ENCODE measurements at places on chromosomes 7 and 10. TPM values are rescaled to one million over a fixed set of nuclear protein-coding genes. Genes with fewer than 3 reads are reported as not detected.

Gene AZGP1
- not detected for total RNA-seq

Gene AGFG2
- 45.8 TPM for total RNA-seq

Gene PDZD7
- 0.65 TPM for total RNA-seq

DNA sequence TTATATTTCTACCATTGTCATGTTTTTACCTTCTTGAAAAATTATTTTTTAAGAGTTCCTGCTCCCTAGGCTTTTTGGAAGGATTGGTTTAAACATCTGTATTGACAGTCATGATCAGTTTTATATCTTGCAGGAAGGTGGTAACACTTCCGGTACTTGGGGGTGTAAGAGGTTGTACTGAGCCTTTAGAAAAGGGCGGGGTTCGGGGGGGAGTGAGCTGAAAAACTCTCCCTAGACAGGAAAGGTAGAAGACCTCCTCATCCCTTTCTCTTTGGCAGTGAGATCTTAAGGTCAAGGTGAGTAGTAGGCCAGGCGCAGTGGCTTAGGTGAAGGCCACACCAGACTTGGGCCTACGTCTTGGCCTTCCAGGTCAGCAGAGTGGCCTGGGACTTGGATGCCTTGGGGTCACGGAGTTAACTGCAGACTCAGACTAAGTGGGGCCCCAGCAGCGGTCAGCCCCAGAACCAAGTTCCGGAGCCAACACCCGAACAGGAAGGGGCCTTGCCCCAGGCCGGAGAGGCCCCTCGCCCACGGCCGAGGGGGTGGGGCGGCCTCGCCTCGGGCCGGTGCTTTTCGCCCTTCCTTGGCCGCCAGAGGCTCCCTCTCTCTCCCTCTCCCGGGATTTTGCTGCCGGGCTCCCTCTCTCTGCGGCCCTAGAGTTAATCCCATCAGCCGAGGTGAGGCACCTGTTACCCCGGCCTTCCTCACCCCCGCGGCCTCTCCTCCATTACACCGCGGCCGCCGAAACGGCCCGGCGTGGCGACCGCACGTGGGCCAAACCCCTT lies at the start of gene PPP1R9A:
Gene PPP1R9A (plus strand): TSS at position 569 of the 785 bp plus-strand sequence. CDS start 2,520 bp downstream, outside the sequence.
- no peak within 1 kb of the TSS for H3K27ac ChIP-seq
- H3K27me3 ChIP-seq: peaks cover 42% of the 10 kb centered on the region
- no peaks in the 10 kb centered on the region for H3K36me3 ChIP-seq
- no peak for DNase-seq
- no peaks in the 10 kb centered on the region for H3K4me1 ChIP-seq
- H3K4me3 ChIP-seq: peak within 1 kb of the TSS; percentile 21

- peaks cover 85% of the 10 kb centered on the region for H3K4me1 ChIP-seq
- peak; percentile 50 for DNase-seq
- H3K4me3 ChIP-seq: no peak overlapping the region
- H3K36me3 ChIP-seq: peaks cover 6% of the 10 kb centered on the region
These were observed 93.9 kb downstream of the FAM53B start for GRCh38 chr10:124650263-124650662.

Gene RAMP3
- total RNA-seq: not detected

- no peaks in the 10 kb centered on the region for H3K27me3 ChIP-seq
- DNase-seq: peak; percentile 26
- no peaks in the 10 kb centered on the region for H3K36me3 ChIP-seq
- peaks cover 15% of the 10 kb centered on the region for H3K4me1 ChIP-seq
- peak overlapping the region; percentile 49 for H3K27ac ChIP-seq
- H3K4me3 ChIP-seq: no peak overlapping the region
These were observed 43.3 kb upstream of the CCDC71L start for GRCh38 chr7:106704000-106704840.

DNA sequence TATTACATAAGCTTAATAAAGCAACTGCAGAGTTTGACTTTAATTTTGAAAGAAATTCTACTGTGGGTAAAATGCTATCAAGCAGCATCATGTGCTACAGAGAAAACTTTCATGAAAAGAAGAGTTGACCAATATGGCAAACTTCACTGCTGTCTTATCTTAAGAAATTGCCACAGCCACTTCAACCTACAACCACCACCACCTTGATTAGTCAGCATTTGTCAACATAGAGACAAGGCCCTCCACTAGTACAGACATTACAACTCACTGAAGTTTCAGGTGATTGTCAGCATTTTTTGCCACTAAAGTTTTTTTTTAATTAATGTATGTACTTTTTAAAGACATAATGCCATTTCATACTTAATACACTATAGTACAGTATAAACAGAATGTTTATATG lies 350.3 kb downstream of the HPSE2 start:
- no peak overlapping the region for H3K4me3 ChIP-seq
- H3K36me3 ChIP-seq: no peaks in the 10 kb centered on the region
- H3K27me3 ChIP-seq: no peaks in the 10 kb centered on the region
- no peaks in the 10 kb centered on the region for H3K4me1 ChIP-seq
- no peak overlapping the region for H3K27ac ChIP-seq

DNA sequence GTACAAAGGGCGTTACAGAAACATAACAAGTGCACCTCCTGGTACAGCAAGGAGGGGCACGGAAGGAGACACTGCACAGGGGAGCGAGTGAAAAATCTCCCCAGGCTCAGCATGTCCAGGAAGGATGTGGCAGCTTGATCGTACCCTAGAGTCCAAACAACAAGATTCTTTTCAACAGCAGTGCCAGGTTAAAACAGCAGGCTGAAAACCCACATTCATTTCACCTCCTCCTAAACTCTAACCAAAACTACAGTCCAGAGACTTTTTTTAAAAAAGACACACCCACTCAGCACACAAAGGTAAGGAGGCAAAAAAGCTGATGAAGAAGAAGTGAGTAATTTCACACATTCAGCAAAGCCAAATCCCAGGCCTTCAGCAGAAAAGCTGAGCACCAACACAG lies 138.8 kb downstream of the SFMBT2 start:
- peak overlapping the region; percentile 84 for H3K27ac ChIP-seq
- no peaks in the 10 kb centered on the region for H3K27me3 ChIP-seq
- H3K4me1 ChIP-seq: peaks cover 76% of the 10 kb centered on the region
- DNase-seq: peak; percentile 26
- peak overlapping the region; percentile 18 for H3K4me3 ChIP-seq
- peaks cover 48% of the 10 kb centered on the region for H3K36me3 ChIP-seq

Gene ADAM22
- 2.3 TPM for total RNA-seq

Gene CTAGE8
- total RNA-seq: 0.25 TPM

Gene ZWINT
- total RNA-seq: 69.5 TPM

Gene TAC1
- total RNA-seq: not detected

Gene PIP
- total RNA-seq: not detected

- no peak overlapping the region for H3K4me3 ChIP-seq
- DNase-seq: no peak
- no peaks in the 10 kb centered on the region for H3K36me3 ChIP-seq
- peaks cover 7% of the 10 kb centered on the region for H3K27me3 ChIP-seq
These were observed 121.3 kb upstream of the C1GALT1 start for GRCh38 chr7:7060828-7061599.

Gene CLRN3
- total RNA-seq: not detected

DNA sequence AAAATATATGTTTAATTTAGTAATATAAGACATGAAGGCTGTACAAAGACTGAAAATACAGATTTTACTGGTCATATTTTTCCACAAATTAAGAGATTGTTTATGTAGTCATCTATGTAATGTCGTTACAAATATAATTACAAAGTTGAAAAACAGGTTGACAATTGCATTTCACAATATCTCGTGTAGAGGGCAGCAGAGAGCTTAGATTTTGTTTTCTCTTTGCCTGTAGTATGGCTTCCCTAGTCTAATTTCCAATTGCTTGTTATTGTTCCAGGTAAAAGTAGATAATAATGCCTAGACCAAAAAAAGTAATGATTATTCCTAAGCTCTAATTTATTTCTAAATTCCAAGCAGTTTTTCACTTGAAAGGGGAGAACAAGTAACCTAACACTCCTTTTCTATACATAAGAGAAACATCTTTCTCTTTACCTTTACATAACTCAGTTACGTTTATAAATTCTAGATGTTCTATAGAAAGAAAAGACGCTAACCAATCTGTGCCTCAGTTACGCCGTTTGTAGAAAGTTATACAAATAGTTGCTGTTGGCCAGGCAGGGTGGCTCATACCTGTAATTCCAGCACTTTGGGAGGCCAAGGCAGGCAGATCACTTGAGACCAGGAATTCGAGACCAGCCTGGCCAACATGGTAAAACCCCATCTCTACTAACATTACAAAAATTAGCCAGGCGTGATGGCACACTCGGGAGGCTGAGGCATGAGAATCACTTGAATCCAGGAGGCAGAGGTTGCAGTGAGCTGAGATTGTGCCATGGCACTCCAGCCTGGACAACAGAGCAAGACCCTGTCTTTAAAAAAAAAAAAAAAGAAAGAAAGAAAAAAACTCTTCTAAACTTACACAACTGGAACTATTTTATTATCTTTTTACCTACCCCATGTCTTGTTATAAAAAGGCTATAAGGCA lies 30.0 kb downstream of the NET1 start:
- H3K27me3 ChIP-seq: peaks cover 7% of the 10 kb centered on the region
- peaks cover 5% of the 10 kb centered on the region for H3K36me3 ChIP-seq
- peaks cover 27% of the 10 kb centered on the region for H3K4me1 ChIP-seq

GRCh38 chr7:148772297-148773089 lies 73.8 kb downstream of the CUL1 start:
- H3K27ac ChIP-seq: peak overlapping the region; percentile 90
- H3K36me3 ChIP-seq: peaks cover 40% of the 10 kb centered on the region
- peak; percentile 66 for DNase-seq
- H3K4me3 ChIP-seq: peak overlapping the region; percentile 29
- H3K4me1 ChIP-seq: peaks cover 19% of the 10 kb centered on the region

Gene GRID1
- total RNA-seq: not detected

Gene SPDYE1
- not detected for total RNA-seq

GRCh38 chr10:8055420-8056349 lies 1.2 kb downstream of the GATA3 start:
- peak overlapping the region; percentile 98 for H3K27ac ChIP-seq

DNA sequence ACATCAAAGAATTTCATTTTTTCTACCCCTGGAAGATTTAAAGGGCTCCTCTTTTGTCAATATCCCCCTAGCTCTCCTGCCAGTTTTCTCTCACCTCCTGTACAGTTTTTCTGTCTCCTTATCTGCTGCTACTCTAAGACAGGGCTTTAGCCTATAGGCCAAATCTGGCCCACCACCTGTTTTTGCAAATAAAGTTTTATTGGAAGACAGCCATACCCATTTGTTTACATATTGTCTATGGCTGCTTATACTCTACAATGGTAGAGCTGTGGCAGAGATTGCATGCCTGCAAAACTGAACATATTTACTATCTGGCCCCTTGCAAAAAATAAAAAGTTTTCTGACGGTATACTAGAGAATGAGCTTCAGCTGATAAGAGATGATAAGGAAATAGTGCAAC lies 37.4 kb upstream of the GARS1 start:
- H3K4me3 ChIP-seq: no peak overlapping the region
- H3K27ac ChIP-seq: no peak overlapping the region
- no peaks in the 10 kb centered on the region for H3K4me1 ChIP-seq
- peaks cover 5% of the 10 kb centered on the region for H3K36me3 ChIP-seq
- no peaks in the 10 kb centered on the region for H3K27me3 ChIP-seq
- no peak for DNase-seq

GRCh38 chr10:28072573-28072972 lies 73.7 kb upstream of the ODAD2 start:
- H3K36me3 ChIP-seq: peaks cover 13% of the 10 kb centered on the region
- no peak overlapping the region for H3K4me3 ChIP-seq
- no peak overlapping the region for H3K27ac ChIP-seq
- DNase-seq: no peak

DNA sequence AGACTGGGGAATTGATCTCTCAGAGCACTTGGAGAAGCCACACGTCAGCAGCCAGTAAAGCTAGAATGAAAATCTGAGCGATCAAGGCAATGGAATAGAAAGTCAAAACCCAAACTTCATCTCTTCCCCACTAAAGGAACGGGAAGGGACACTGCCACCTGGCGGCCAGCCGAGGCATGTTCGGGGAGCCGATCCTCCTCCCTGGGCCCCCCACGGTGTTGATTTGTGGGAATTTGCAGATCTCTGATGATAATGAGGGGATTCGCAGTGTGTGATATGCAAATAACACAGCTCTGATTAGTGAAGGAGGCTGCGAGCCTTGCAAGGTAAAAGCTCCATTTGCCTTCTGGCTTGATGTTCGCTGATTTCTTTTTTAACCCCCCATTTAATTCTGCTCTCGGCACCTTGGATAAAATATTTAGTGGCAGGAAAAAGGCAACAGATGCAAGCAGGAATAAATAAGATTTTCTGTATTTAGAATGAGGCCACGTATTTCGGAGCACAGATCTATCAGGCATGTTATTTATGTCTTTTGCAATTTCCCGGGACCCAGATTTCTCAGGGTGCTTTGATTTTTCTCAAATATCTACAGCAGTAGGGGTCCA lies 258.6 kb downstream of the PAXIP1 start:
- no peak overlapping the region for H3K27ac ChIP-seq
- peak; percentile 46 for DNase-seq
- H3K36me3 ChIP-seq: no peaks in the 10 kb centered on the region
- H3K27me3 ChIP-seq: peaks cover 5% of the 10 kb centered on the region
- H3K4me1 ChIP-seq: no peaks in the 10 kb centered on the region

Gene ZCCHC24
- total RNA-seq: 1.0 TPM

Gene CFAP58
- total RNA-seq: 0.38 TPM

Gene TMEM270
- not detected for total RNA-seq

GRCh38 chr10:117720931-117721835 lies 178.6 kb downstream of the EMX2 start:
- DNase-seq: no peak
- peaks cover 14% of the 10 kb centered on the region for H3K27me3 ChIP-seq
- H3K4me1 ChIP-seq: no peaks in the 10 kb centered on the region
- H3K4me3 ChIP-seq: no peak overlapping the region
- no peak overlapping the region for H3K27ac ChIP-seq

DNA sequence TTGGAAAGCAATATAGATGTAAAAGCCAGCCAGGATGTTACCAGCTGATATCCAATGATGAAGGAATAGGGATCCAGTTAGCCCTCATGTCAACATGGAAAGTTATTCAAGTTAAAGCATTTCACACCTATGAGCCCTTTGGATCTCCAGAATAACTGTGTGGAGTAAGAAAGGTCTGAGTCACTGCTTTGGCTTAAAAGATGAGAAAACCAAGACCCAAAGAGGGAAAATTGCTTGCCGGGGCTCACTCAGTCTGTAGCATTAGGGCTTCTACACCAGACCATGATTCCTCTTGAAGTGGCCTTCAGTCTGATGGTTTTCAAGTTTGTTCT lies 12.6 kb downstream of the LSM5 start:
- H3K36me3 ChIP-seq: no peaks in the 10 kb centered on the region
- H3K4me3 ChIP-seq: no peak overlapping the region
- DNase-seq: no peak
- no peaks in the 10 kb centered on the region for H3K27me3 ChIP-seq
- H3K4me1 ChIP-seq: peaks cover 7% of the 10 kb centered on the region

All from activated CD8-positive, alpha-beta T cell treated with anti-CD3 and anti-CD28 coated beads for 36 hours (primary cell).